ENCODE measurements at places on chromosomes 3 and 15.

DNA sequence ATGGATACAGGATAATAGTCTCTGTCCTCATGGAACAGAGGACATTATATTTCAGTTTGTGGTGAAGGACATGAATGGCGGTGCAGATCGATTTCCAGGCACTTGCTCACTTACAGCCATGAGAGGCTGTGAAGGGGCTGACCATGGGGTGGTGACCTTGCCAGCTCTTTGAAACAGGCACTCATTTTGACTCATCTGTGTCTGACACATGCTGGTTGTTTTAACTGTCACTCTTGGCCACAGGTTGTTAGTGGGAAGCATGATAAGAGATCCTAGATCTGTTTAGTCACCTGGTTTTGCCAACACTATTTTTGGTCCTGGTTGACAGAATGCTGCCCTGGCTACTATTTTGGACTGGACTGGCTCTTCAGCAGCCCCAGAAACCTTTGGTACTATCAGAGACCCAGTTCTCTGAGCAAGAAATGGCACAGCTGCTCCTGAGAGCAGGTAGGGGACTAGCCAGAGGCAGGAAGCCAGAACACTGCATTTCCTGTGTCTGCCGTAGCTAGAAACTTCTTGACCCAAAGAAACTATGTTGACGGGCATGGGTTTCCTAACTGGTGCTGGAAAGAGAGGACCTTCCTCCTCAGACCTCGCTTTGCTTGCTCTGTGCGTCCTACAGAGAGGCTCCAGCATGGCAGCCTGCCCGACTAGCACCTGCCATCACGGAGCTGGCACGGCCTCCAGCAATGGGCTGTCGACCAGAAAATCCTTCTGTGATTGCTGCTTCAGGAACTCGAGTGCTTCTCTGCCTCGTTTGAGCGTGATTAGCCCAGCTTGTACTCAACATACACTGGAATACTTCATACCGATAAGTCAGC, 6.3 kb downstream of the PXYLP1 start:
- no peak for DNase-seq

GRCh38 chr3:58116161-58116955, 94.4 kb downstream of the DNASE1L3 start:
- no peak for DNase-seq

- no peak for DNase-seq
Observed at GRCh38 chr15:98160236-98160635, 199.7 kb downstream of the ARRDC4 start.

- no peak for DNase-seq
Observed at GRCh38 chr3:44334326-44334725, 4.2 kb upstream of the TCAIM start.
